ENCODE measurements at places on chromosomes 5 and 9. TPM values are rescaled to one million over a fixed set of nuclear protein-coding genes. Genes with fewer than 3 reads are reported as not detected.

DNA sequence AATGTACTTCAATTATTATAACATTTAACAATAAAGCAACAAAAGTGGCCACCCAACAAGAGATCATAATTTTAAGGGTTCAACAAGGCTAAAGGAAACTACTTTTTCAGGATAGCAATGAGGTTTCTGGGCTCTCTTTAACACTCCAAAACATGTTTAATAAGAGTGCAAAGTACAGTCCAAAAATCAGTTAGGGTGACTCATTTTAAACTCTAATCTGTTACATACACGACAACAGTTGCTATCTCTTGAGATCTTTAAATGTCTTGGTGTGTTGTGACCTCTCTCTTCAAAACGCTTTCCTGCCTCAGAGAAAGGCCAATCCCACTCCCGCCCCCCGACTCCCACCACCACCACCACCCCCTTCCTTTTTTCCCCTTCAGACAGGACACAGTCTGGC, 11.5 kb downstream of the NFIB start:
- no peak for DNase-seq
- H3K4me1 ChIP-seq = no peaks in the 10 kb centered on the region
- no peak overlapping the region for H3K4me3 ChIP-seq
- no peaks in the 10 kb centered on the region for H3K36me3 ChIP-seq
- no peak overlapping the region for H3K27ac ChIP-seq

The SLC6A7 gene
- total RNA-seq = not detected

- no peak for DNase-seq
- H3K4me3 ChIP-seq = no peak overlapping the region
- no peak overlapping the region for H3K27ac ChIP-seq
- no peaks in the 10 kb centered on the region for H3K36me3 ChIP-seq
- peaks cover 10% of the 10 kb centered on the region for H3K27me3 ChIP-seq
Measured at GRCh38 chr5:76325876-76326491, 77.1 kb upstream of the IQGAP2 start.

DNA sequence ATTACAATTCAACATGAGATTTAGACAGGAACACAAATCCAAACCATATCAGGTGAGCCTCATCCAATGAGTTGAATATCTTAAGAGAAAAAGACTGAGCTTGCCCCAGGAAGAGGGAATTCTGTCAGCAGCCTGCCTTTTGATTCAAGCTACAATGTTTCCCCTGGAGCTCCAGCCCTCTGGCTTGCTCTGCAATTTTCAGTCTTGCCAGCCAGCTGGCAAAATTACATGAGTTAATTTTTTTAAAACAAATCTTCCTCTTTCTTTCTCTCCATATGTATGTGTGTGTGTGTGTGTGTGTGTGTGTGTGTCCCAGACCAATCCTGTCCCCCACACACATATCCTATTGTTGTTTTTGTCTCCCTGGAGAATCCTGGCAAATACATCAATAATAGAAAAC, 313.2 kb downstream of the CDH10 start:
- H3K27ac ChIP-seq = no peak overlapping the region
- no peaks in the 10 kb centered on the region for H3K36me3 ChIP-seq
- H3K4me3 ChIP-seq = no peak overlapping the region

- no peak for DNase-seq
- H3K36me3 ChIP-seq = no peaks in the 10 kb centered on the region
- peaks cover 3% of the 10 kb centered on the region for H3K4me1 ChIP-seq
- H3K27me3 ChIP-seq = peaks cover 25% of the 10 kb centered on the region
- H3K4me3 ChIP-seq = no peak overlapping the region
- no peak overlapping the region for H3K27ac ChIP-seq
Measured at GRCh38 chr9:114235033-114235661, 79.8 kb downstream of the COL27A1 start.

- no peaks in the 10 kb centered on the region for H3K27me3 ChIP-seq
- no peak for DNase-seq
- H3K4me3 ChIP-seq = no peak overlapping the region
- no peak overlapping the region for H3K27ac ChIP-seq
- no peaks in the 10 kb centered on the region for H3K36me3 ChIP-seq
Measured at GRCh38 chr9:72383978-72384709, 19.1 kb upstream of the ZFAND5 start.

- H3K36me3 ChIP-seq = no peaks in the 10 kb centered on the region
- H3K27ac ChIP-seq = peak overlapping the region; percentile 58
- H3K27me3 ChIP-seq = no peaks in the 10 kb centered on the region
- peak; percentile 74 for DNase-seq
- H3K4me1 ChIP-seq = peaks cover 18% of the 10 kb centered on the region
Measured at GRCh38 chr5:109743770-109744212, 54.1 kb downstream of the MAN2A1 start.

GRCh38 chr9:26955222-26955903, 849 bp upstream of the IFT74 start:
- H3K4me1 ChIP-seq = no peaks in the 10 kb centered on the region
- no peaks in the 10 kb centered on the region for H3K36me3 ChIP-seq
- peak overlapping the region; percentile 96 for H3K27ac ChIP-seq
- peak overlapping the region; percentile 49 for H3K4me3 ChIP-seq

The OBP2A gene
- total RNA-seq = not detected

The PTGDS gene
- 4.7 TPM for total RNA-seq

- no peak overlapping the region for H3K4me3 ChIP-seq
- no peak overlapping the region for H3K27ac ChIP-seq
- H3K36me3 ChIP-seq = no peaks in the 10 kb centered on the region
- DNase-seq = no peak
Measured at GRCh38 chr9:93259490-93260262, 75.7 kb downstream of the WNK2 start.

- no peak overlapping the region for H3K27ac ChIP-seq
- H3K36me3 ChIP-seq = no peaks in the 10 kb centered on the region
- DNase-seq = no peak
- H3K27me3 ChIP-seq = peaks cover 4% of the 10 kb centered on the region
Measured at GRCh38 chr5:174798551-174798951, 74.2 kb downstream of the MSX2 start.

The CD74 gene
- total RNA-seq = 4.8 TPM

The NDST1 gene
- 43.2 TPM for total RNA-seq

The TSSK1B gene
- not detected for total RNA-seq

The PTCH1 gene
- 9.9 TPM for total RNA-seq

The AHRR gene
- total RNA-seq = 1.6 TPM

- no peak for DNase-seq
- no peaks in the 10 kb centered on the region for H3K27me3 ChIP-seq
- H3K4me1 ChIP-seq = no peaks in the 10 kb centered on the region
- no peak overlapping the region for H3K4me3 ChIP-seq
- H3K27ac ChIP-seq = no peak overlapping the region
Measured at GRCh38 chr5:52107210-52107905, 680.4 kb upstream of the ITGA1 start.

DNA sequence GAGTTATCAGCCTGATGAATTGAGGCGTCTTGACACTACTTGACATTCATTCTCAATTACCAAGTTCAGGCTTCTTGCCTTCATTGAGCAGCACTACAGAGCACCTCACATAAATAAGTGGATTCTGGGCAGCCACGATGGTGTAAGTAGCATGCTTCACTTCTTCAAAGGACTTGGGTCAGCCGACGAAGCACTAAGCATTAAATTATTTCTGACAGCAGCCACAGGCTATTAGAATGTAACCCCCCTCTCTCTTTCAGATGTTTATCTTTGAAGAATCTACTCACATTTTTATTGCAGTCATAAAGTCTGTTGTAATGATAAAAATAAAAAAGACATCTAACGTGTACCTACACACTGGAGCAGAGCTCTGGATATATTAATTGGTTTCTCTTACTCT, 45.9 kb upstream of the VPS13A start:
- no peaks in the 10 kb centered on the region for H3K36me3 ChIP-seq
- H3K27ac ChIP-seq = no peak overlapping the region
- no peaks in the 10 kb centered on the region for H3K27me3 ChIP-seq
- no peak overlapping the region for H3K4me3 ChIP-seq

DNA sequence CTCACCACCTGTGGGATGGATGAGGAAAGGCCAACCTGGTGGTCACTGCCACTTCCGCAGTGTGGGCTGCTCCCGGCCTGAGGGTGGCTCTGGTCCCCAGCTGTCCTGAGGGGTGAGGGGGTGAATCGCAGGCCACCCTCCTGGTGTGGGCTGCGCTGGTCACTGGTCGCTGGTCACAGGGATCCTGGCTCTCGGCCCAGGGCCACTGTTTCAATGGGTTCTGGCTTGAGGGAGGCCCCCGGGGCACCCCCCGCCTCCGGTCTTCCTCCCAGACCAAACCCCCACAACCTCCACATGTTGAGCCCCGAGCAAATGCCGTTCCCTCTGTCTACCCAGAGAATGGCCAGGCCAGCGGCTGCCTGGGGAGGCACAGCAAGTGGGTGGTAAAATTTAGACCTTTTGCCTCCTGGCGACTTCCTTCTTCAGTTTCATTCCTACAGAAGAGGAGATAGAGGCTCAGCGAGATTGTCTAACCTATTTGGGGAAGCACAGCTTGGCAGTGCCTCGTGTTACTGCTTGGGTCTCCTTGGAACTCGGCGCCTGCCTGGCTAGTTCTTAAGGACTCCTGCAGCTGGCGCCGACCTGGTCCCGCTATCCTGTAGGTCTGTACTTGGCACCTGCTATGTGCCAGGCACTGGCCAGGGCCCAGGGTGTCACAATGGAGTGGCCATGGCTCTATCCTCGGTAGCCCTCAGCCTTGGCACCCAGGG, 48.2 kb downstream of the RXRA start:
- DNase-seq = no peak
- no peaks in the 10 kb centered on the region for H3K27me3 ChIP-seq
- H3K4me3 ChIP-seq = no peak overlapping the region
- no peaks in the 10 kb centered on the region for H3K36me3 ChIP-seq
- H3K27ac ChIP-seq = no peak overlapping the region
- H3K4me1 ChIP-seq = peaks cover 90% of the 10 kb centered on the region

The SOHLH1 gene
- 0.29 TPM for total RNA-seq

DNA sequence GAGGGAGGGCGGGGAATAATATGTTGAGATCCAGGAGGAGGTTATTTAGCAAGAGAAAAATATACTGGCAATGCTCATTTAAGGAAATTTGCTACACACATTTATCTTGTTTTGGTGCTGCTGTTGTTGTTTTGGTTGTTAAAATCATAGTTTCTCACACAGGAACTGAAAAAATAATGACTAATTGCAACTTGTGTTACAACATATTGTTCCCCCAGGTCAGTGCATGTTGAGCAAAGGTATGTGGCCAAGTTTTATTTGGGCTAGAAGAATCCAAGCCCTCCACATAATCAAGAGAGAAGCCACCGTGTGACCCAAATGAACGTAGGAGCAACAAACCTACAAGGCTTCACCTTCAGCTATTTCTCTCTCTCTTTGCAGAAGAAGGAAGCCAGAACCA, 220.3 kb upstream of the DAPK1 start:
- no peak for DNase-seq
- H3K27ac ChIP-seq = no peak overlapping the region
- no peaks in the 10 kb centered on the region for H3K4me1 ChIP-seq
- no peaks in the 10 kb centered on the region for H3K27me3 ChIP-seq

The IL4 gene
- not detected for total RNA-seq

DNA sequence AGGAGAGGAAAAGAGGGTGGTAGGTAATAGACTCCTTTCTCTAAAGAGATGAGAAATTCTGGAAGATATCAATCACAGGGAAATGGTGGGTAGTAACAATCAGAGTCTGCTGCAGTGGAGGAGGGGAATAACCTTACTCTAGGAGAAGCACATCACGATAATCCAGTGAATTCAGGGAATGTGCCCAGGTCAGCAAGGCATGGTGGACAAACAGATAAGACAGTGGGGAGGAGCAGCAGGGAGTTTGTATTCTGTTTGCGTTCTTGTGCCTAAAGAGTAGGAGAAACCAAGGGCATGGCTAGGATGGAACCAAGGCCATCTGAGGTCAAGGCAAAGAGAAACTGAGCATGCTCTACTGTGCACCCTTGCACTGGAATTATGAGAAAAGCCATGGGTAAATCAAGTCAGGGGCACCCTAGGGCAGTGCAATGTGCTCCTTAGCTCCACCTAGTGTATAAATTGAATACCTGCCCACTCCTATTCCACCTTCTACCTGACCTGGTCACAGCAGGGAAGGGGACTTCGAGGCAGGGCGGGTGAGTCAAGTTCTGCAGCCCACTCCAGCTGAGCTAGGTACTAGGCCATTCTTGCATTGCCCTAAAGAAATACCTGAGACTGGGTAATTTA, 31.6 kb downstream of the RETREG1 start:
- H3K4me3 ChIP-seq = no peak overlapping the region
- H3K27ac ChIP-seq = no peak overlapping the region
- no peaks in the 10 kb centered on the region for H3K36me3 ChIP-seq
- peak; percentile 45 for DNase-seq
- no peaks in the 10 kb centered on the region for H3K27me3 ChIP-seq

DNA sequence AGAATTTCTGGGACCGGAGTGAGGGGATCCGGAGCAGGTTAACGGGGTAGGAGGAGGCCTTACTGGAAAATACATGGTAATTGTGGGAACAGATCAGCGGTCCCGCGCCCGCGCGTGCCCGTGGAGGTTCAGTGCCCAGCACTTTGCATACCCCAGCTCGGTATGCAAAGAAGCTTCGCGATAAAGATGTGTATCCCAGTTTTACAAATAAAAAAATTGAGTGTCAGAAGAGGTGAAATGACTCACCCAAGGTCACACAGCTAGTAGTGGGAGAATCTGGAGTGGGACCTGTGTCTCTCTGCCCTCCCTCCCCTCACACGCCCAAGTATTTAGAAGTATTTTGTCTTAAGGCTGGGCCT, 967 bp downstream of the NEURL1B start:
- no peak overlapping the region for H3K4me3 ChIP-seq
- no peaks in the 10 kb centered on the region for H3K36me3 ChIP-seq

GRCh38 chr5:72692231-72692637, 124.2 kb upstream of the TNPO1 start:
- H3K4me1 ChIP-seq = no peaks in the 10 kb centered on the region
- no peaks in the 10 kb centered on the region for H3K36me3 ChIP-seq
- no peak overlapping the region for H3K27ac ChIP-seq
- H3K27me3 ChIP-seq = no peaks in the 10 kb centered on the region

DNA sequence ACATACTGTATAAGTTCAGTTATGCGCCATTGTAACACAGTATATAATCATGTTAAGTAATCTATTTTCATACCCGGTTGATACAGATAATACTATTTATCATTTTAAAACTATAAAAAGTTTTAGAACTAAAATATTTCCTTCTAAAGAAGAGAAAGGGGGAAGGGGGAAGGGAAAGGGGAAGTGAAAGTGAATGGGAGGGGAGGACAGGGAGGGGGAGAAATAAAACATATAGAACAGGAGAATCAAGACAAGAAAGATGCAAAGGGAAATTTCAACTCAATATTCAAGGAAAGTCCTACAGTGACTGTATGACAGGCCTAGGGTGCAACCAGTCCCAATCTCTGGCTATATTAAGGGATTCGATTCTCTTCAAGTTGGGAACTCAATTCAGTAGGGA, 1278.8 kb downstream of the MAT2B start:
- no peak overlapping the region for H3K4me3 ChIP-seq
- DNase-seq = no peak
- H3K27ac ChIP-seq = no peak overlapping the region
- H3K27me3 ChIP-seq = no peaks in the 10 kb centered on the region
- H3K4me1 ChIP-seq = no peaks in the 10 kb centered on the region
- no peaks in the 10 kb centered on the region for H3K36me3 ChIP-seq

Data from K562 (cell line).